Spinal cord (tissue), 10 donors: ENCODE measurements at places on chromosomes 2 and 18.

DNA sequence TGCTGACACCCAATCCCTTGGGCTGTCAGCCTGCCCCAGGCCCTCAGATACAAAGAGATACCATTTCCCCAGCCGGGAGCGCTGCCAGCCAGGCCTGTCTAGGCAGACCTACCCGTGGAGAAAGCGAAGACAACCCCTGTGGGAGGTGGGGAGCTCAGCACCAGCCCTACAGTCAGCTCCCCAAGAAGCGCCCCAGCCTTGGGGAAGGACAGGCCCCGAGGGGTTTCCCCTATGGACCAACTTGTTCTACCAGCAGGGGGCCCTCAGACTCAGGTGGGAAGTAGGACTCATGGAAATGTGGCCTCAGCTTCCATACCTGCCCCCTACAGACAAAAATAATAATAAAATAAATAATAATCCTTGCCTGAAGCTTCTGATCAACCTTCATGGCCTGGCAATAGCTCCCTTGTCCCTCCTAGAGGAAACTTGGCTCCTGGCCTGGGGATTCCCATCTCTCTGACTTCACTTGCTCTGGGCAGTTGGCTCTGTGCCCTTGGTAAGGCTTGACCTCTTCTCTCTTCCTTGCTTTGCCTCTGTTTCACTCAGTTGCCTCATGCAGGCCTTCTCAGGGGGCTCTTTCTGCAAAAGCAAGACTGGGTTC is 7.0 kb downstream of the SLC35F6 start:
- no peak for DNase-seq

DNA sequence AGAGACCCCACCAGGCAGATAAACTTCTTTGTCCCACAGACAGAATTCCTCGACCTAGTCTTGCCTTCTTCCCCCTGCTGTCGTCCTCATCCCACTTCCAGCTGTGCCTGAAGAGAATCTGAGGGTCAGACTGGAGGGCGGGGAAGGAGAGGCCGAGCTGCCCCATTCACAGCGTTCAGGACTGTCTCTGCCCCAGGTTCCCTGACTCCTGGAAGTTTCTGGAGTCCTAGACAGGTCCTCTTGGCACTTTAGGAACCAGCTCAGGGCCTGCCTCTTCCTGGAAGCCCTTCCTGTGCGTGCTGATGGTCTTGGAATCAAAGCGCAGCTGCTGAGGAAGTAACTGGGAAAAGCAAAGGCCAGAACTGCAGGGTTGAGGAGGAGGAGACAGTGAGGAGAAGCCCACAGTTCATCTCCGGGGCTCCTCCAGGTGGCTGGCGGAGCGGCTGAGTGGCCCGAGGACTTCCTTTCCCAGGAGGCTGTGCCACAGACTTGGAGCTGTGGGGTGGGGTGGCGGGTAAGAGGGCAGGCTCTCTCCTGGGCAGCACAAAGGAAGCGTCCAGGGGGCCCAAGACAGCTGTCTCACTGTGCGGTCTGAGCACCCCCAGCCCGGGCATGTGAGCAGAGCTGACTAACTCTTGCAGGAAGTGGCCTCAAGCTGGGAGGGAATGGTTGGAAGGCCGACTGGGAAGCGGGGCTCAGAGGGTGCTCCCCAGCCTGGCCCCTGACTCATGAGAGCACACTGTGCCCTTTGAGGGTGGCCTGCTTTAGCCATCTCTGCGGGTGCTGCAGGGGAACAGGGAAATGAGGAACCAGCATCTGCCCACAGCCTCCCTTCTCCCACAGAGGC is 39.5 kb downstream of the SDC1 start:
- DNase-seq: no peak

DNA sequence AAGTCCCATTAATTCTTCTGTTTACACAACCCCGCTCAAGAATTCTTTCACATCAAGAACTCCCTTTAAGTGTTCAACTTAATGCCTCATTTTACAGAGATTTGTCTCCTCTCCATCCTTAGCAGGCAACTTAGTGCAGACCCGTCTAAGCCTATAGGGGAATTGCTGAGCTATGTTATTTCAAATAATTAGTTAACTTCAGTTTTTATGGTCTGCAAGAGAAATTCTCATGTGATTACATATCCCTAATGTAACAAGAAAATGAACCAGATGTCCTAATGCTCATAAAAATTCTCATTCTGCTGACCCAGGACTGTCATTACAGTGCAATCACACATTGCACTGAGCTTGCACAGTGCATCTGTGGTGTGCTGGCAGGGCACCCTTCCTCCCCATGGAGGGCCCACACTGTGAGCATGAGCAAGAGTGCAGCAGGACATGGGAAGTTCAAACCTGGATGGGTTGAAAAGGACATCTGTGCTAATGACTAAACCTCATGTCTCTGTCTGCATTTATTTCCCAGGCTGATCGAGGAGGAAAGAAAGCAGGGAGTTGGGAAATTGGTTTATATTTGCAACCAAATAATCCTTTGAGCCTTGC is 97.1 kb downstream of the COL5A2 start:
- peak; percentile 58 for DNase-seq

- DNase-seq: no peak
Observed at GRCh38 chr2:219124381-219125110, 36.1 kb downstream of the NHEJ1 start.

GRCh38 chr2:241070361-241070760 is 31.7 kb downstream of the MTERF4 start:
- DNase-seq: no peak

DNA sequence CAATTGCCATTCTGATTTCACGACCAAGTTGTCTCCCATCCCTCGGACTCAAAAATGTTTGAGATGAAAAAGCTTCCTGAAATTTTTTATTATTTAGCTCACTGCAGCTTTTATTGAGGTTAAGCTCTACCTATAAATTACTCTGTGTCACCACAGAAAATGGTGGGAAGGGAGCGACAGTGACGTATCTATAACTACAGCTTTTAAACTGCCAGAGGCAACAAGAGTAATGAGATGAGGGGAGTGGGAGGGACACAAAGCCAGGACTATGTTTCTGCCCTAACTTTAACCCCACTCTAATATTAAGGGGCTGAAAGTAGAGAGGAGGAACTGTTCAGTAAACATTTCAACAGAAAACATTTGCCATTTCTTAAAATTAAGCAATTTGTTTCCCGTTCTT is 37.4 kb downstream of the SMAD2 start:
- DNase-seq: no peak
